ENCODE measurements at places on chromosomes 1 and 21. TPM values are rescaled to one million over a fixed set of nuclear protein-coding genes. Genes with fewer than 3 reads are reported as not detected.

DNA sequence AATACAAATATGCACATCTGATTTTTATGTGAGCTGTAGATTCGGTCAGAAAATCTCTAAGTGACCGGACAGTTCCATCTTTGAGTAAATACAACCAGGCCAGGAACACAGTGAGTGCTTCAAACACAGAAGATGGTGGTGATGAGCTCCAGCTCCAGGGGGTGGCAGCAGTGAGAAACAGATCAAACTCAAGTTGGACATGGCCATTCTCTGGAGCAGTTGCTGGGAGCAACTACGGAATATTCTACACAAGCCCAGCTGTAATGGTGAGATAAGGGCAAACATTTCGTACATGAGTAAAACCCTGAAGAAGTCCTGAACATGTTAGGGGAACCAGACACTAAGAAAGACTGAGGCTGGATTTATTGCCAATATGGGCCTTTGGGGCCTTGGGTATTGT is 100.7 kb downstream of the BARHL2 start:
- H3K4me1 ChIP-seq, result no peaks in the 10 kb centered on the region
- no peak for DNase-seq
- H3K27me3 ChIP-seq, result no peaks in the 10 kb centered on the region
- no peak overlapping the region for H3K4me3 ChIP-seq

- no peaks in the 10 kb centered on the region for H3K36me3 ChIP-seq
- H3K27ac ChIP-seq, result no peak overlapping the region
- H3K4me3 ChIP-seq, result no peak overlapping the region
- no peaks in the 10 kb centered on the region for H3K4me1 ChIP-seq
- peaks cover 3% of the 10 kb centered on the region for H3K27me3 ChIP-seq
- DNase-seq, result no peak
Measured at GRCh38 chr1:181779343-181779742, 282.2 kb downstream of the ZNF648 start.

GRCh38 chr1:193313354-193314140 is 127.1 kb upstream of the B3GALT2 start:
- peaks cover 2% of the 10 kb centered on the region for H3K27me3 ChIP-seq
- H3K36me3 ChIP-seq, result no peaks in the 10 kb centered on the region
- no peak for DNase-seq
- no peak overlapping the region for H3K27ac ChIP-seq

- H3K36me3 ChIP-seq, result no peaks in the 10 kb centered on the region
- DNase-seq, result no peak
- H3K4me3 ChIP-seq, result no peak overlapping the region
Measured at GRCh38 chr1:240467895-240468294, 144.1 kb downstream of the GREM2 start.

GRCh38 chr1:202553560-202554038 is 156.7 kb downstream of the SYT2 start:
- H3K27ac ChIP-seq, result no peak overlapping the region
- DNase-seq, result no peak
- H3K4me1 ChIP-seq, result peaks cover 8% of the 10 kb centered on the region
- H3K36me3 ChIP-seq, result no peaks in the 10 kb centered on the region
- no peaks in the 10 kb centered on the region for H3K27me3 ChIP-seq

GRCh38 chr1:213054733-213055591 is 3.9 kb downstream of the RPS6KC1 start:
- no peak for DNase-seq
- H3K4me3 ChIP-seq, result no peak overlapping the region
- H3K27ac ChIP-seq, result no peak overlapping the region
- H3K4me1 ChIP-seq, result peaks cover 26% of the 10 kb centered on the region

- H3K36me3 ChIP-seq, result no peaks in the 10 kb centered on the region
- no peaks in the 10 kb centered on the region for H3K27me3 ChIP-seq
- DNase-seq, result no peak
- no peak overlapping the region for H3K27ac ChIP-seq
Measured at GRCh38 chr1:103162360-103162759, 54.0 kb upstream of the COL11A1 start.

DNA sequence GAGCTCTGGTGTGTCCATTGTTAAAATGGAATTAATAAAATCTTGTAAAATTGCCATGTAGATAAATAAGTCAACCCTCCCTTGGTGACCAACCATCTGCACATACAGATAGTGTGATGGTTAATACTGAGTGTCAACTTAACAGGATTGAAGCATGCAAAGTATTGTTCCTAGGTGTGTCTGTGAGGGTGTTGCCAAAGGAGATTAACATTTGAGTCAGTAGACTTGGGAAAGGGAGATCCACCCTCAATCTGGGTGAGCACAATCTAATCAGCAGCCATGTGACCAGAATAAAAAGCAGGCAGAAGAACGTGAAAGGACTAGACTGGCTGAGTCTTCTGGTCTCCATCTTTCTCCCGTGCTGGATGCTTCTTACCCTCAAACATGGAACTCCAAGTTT is 174.8 kb downstream of the LTN1 start:
- no peaks in the 10 kb centered on the region for H3K27me3 ChIP-seq
- no peaks in the 10 kb centered on the region for H3K4me1 ChIP-seq
- no peak overlapping the region for H3K27ac ChIP-seq
- DNase-seq, result no peak
- no peak overlapping the region for H3K4me3 ChIP-seq

- H3K4me1 ChIP-seq, result peaks cover 74% of the 10 kb centered on the region
- no peaks in the 10 kb centered on the region for H3K27me3 ChIP-seq
- H3K4me3 ChIP-seq, result peak overlapping the region; percentile 47
- H3K27ac ChIP-seq, result peak overlapping the region; percentile 75
Measured at GRCh38 chr21:42237161-42237560, 18.2 kb downstream of the ABCG1 start.

GRCh38 chr1:109170035-109170764 is 43.5 kb upstream of the SARS1 start:
- DNase-seq, result no peak
- H3K36me3 ChIP-seq, result no peaks in the 10 kb centered on the region
- H3K4me1 ChIP-seq, result peaks cover 15% of the 10 kb centered on the region
- H3K27ac ChIP-seq, result no peak overlapping the region

- H3K27ac ChIP-seq, result no peak overlapping the region
- DNase-seq, result no peak
- H3K27me3 ChIP-seq, result peaks cover 2% of the 10 kb centered on the region
- H3K4me1 ChIP-seq, result peaks cover 8% of the 10 kb centered on the region
Measured at GRCh38 chr1:109255097-109255651, 5.8 kb downstream of the CELSR2 start.

DNA sequence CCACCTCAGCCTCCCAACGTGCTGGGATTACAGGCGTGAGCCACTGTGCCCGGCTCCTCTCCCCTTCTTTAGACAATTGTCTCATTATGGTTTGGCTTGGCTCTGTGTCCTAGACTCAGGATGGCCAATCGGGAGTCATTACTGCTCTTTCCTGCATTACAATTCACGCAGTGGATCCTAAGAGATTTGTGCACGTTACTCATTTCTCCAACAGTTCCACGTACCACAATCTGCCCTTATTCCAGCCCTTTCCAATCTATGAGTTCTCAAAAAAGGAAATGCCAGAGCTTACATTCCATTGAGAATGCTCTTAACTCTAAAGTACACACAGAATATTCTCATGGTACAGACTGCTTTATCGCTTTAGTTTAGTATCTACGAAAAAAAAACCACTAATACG is 357.0 kb downstream of the GPATCH2 start:
- H3K27me3 ChIP-seq, result no peaks in the 10 kb centered on the region
- no peak for DNase-seq
- H3K4me3 ChIP-seq, result no peak overlapping the region
- no peaks in the 10 kb centered on the region for H3K4me1 ChIP-seq

- no peaks in the 10 kb centered on the region for H3K4me1 ChIP-seq
- no peak overlapping the region for H3K27ac ChIP-seq
- H3K27me3 ChIP-seq, result no peaks in the 10 kb centered on the region
- DNase-seq, result no peak
- no peak overlapping the region for H3K4me3 ChIP-seq
- no peaks in the 10 kb centered on the region for H3K36me3 ChIP-seq
Measured at GRCh38 chr1:186904361-186904760, 75.6 kb downstream of the PLA2G4A start.

DNA sequence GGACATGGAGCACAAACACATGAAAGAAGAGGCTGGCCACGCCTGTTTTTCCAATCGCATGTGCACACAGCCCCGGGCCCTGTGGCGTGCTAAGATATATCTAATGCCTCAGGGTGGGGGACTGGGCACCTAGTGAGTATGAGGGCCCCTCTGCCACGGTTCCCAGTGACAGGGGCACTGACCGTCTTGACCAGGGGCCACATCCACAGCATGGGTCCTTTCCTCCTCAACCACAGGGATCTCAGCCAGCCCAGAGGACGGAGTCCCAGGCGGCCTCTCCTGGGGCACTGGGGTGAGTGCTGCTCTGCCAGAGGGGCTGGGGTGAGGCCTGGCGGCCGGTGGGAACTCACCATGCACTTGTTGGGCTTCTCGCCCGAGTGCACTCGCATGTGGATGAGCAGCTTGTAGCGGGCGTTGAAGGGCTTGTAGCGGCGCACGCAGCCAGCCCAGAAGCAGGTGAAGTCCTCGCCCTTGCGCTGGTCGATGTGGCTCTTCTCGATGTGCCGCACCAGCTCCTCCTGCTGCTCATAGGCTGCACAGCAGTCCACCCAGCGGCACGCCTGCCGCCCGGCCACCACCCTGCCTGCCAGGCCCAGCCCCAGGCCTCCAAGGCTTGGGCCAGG is 134.7 kb downstream of the DMRTB1 start:
- no peaks in the 10 kb centered on the region for H3K27me3 ChIP-seq
- no peak for DNase-seq
- no peaks in the 10 kb centered on the region for H3K4me1 ChIP-seq
- no peak overlapping the region for H3K27ac ChIP-seq

- H3K4me1 ChIP-seq, result no peaks in the 10 kb centered on the region
- no peaks in the 10 kb centered on the region for H3K36me3 ChIP-seq
- H3K4me3 ChIP-seq, result no peak overlapping the region
- no peak overlapping the region for H3K27ac ChIP-seq
- no peak for DNase-seq
Measured at GRCh38 chr1:3019007-3019515, 2.2 kb upstream of the ACTRT2 start.

GRCh38 chr1:31799196-31799894 is 16.5 kb downstream of the SPOCD1 start:
- no peak overlapping the region for H3K4me3 ChIP-seq
- H3K27me3 ChIP-seq, result peaks cover 9% of the 10 kb centered on the region
- no peaks in the 10 kb centered on the region for H3K36me3 ChIP-seq
- H3K4me1 ChIP-seq, result peaks cover 9% of the 10 kb centered on the region

DNA sequence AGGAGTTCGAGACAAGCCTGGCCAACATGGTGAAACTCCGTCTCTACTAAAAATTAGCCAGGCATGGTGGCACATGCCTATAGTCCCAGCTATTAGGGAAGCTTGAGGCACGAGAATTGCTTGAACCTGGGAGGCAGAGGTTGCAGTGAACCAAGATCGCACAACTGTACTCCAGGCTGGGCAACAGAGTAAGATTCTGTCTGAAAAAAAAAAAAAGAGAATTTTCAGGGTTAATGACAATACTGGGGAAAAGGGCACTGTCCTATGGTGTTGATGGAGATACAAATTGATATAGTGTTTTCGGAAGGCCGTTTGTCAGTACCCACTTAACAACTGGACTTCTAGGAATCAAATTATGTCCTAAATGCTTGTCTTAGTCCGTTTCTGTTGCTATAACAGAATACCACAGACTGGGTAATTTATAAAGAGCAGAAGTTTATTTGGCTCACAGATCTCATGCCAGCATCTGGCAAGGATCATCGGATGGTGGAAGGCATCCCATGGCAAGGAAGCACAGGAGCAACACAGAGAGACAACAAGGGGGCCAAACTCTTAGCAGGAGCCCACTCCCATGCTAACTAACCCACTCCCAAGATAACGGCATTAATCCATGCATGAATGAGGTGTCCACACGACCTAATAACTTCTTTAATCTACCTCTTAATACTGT is 41.3 kb downstream of the ZBTB8A start:
- no peaks in the 10 kb centered on the region for H3K36me3 ChIP-seq
- no peaks in the 10 kb centered on the region for H3K27me3 ChIP-seq
- DNase-seq, result no peak
- H3K27ac ChIP-seq, result no peak overlapping the region

The HSD11B1 gene
- total RNA-seq, result not detected

The OR2AK2 gene
- not detected for total RNA-seq

The TMEM81 gene
- 2.8 TPM for total RNA-seq

The RXFP4 gene
- not detected for total RNA-seq

The KPRP gene
- not detected for total RNA-seq

The CR1L gene
- not detected for total RNA-seq

The TMPRSS15 gene
- total RNA-seq, result not detected
